ENCODE measurements at places on chromosomes 4 and X.
A peak's percentile ranks its signal among the peaks of the same experiment; 100 is the strongest.

GRCh38 chr4:653080-653821 lies 20.8 kb downstream of the ATP5ME start:
- no peak for ATAC-seq

DNA sequence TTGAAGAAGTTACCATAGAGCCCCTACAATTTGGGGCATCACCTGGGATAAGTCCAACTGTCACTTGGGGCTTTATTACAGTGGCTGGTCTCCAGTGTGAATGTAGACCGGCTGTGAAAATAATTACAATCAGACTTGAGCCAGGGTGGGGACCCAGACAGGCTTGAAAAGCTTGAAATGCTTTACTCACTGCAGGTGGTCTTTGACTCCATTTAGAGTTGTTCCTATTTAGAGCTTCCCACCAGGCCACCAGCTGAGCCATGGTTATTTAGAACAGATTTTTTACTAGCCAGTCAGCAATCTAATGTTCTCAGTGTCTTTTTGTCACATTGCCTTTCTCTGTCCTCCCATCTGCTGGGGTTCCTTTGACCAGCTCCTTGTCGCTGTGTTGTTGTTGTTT lies 5.7 kb downstream of the ARHGAP10 start:
- ATAC-seq, result no peak

DNA sequence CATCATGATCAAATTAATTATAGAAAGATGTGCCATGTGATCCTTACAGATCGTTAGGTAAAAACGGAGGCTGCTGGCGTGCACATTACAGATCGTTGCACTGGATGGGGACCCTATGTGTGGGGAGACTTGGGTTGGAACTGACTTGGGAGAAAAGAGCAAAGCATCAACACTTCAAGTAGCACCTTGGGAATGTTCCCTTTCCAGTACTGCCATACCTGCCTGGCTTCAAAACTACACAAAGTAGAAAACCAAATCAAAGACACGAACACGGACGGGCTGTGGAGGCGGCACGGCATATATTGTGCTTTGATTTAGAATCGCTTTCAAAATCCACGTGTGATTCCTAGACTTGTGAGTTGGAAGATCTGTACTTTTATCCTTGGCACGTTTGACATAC lies 898 bp downstream of the CMC4 start:
- ATAC-seq, result no peak

DNA sequence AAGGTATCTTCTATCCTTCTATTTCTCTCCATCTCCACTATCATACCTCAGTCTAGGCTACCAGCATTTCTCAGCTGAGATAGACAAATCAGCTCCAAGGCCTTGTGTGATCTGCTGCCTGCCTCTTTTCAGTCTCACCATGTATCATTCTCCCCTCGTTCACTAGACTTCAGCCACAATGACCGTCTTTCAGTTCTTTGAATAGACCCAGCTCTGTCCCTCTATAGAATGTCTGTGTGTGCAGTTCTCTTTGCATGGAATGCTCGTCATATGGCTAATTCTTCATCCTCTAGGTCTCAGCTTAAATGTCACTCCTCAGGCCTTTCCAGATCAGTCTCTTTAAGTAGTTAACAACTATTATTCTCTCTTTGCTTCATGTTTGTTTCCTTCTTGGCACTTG lies 6.5 kb downstream of the IGBP1 start:
- ATAC-seq, result no peak

DNA sequence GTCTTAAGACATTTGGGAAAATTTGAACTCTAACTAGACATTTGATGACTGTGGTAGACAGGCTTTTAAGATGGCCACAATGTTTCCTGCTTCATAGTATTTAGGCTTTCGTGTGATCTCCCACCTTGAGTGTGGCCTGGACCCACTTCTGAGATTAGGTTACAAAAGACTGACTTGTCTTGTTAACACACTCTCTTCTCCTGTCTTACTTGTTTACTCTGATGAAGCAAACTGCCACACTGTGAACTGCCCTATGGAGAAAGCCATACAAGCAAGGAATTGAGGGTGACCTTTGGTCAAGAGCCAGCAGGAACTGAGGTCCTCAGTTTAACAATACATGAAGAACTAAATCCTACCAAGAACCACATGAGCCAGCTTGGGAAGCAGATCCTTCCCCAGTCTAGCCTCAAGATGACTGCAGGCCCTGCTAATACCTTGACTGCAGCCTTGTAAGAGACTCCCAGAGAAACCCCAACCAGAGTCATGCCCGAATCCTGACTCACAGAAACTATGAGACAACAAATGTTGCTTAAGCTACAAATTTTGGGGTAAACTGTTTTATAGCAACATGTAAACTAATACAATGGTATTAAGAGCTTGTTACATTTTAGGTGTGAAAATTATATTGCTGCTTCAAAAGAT lies 20.3 kb downstream of the UBA6 start:
- ATAC-seq, result no peak

GRCh38 chr4:144584428-144584827 lies 61.5 kb upstream of the HHIP start:
- ATAC-seq, result no peak

DNA sequence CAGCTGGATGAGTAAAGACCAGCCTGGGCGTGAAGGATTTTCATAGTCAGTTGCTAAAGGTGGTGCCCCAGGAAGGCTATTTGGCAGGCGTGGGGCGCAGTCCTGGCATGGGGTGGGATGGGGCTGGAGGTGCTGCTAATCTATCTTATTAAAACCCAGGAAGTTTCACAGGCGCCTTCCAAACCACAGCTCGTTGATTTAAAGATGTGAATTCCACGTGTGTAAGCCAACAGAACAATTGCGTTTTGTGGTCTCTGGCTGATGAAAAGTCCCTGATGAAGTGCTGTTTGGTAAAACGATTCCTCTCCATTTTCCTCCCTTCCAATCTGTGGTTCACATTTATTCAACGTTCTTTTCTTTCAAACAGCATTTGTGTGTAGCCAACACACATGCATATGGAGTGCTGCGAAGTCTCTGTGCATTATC lies 105.0 kb downstream of the TBL1X start:
- no peak for ATAC-seq

DNA sequence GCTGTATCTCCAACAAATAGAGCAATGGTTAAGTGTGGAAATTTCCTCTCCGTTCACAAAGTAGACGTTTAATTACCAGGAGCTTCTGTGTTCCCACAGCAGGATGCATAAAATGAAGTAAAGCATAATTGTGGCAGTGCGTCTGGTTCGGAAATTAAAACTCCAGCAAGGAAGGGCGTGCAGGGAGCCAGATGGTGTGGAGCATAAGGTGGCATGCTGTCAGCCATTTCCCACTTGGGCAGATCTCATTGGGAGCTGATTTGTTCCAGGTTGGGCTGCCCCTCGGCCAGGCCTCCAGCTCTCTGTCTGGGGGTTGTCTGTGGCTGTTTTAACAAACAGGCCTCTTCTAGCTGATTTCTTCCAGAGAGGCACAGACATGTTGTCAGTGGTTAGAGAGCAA lies 182.1 kb upstream of the CLNK start:
- ATAC-seq, result no peak

- no peak for ATAC-seq
Observed at GRCh38 chr4:124902001-124902515, 189.5 kb upstream of the ANKRD50 start.

- no peak for ATAC-seq
Observed at GRCh38 chr4:149116806-149117205, 674.6 kb upstream of the NR3C2 start.

GRCh38 chr4:75922588-75922987 lies 18.2 kb downstream of the NAAA start:
- ATAC-seq, result no peak

DNA sequence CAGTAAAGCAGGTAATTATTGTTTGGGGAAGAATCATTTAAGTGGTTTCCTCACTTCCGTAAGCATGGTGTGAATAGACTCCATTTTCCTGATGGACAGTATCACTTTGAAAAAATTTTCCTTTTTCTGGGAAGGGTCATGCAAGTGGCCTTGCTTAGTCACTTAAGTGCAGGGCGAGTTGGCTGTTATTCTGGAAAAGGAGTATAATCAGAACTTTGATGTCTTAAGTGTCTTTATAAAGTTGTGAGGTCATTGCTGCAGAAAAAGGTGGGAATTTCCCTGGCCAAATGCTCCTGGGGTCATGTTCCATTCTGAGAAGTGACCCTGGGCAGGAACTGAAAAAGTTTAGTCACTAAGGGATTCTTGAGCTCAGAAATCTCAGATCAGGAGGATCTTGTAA lies 146.1 kb upstream of the OTUD4 start:
- no peak for ATAC-seq

GRCh38 chr4:114807759-114808404 lies 209.3 kb downstream of the UGT8 start:
- ATAC-seq, result peak; percentile 66

- no peak for ATAC-seq
Observed at GRCh38 chrX:65657659-65658058, 9.8 kb upstream of the MSN start.

GRCh38 chrX:133005042-133005441 lies 46.6 kb upstream of the HS6ST2 start:
- no peak for ATAC-seq

DNA sequence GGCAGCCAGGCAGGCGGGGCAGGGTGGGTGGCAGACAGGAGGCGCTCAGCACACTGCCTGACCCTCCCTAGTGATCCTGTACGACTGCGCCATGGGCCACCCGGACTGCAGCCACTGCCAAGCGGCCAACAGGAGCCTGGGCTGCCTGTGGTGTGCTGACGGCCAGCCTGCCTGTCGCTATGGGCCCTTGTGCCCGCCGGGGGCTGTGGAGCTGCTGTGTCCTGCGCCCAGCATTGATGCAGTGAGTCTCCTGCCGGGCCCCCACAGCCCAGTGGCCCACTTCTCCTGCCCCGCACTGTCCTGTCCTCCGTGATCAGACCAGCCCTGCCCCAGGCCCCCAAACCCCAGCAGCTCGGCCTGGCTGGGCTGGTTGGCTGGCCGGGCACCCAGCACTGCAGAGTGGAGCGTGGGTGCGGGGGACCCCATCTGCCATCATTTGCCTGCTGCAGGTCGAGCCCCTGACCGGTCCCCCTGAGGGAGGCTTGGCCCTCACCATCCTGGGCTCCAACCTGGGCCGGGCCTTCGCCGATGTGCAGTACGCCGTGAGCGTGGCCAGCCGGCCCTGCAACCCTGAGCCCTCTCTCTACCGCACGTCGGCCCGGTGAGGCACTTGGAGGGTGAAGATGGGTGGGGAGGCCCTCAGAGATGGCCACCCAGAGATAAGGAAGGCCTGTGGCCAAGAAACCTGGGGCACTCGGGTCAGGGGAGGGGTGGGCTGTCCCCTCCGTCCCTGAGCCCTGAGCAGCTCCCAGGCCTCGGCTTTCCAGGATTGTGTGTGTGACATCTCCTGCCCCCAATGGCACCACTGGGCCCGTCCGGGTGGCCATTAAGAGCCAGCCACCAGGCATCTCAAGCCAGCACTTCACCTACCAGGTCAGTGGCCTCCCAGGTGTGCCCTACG lies 7.6 kb downstream of the PLXNB3 start:
- no peak for ATAC-seq

GRCh38 chrX:122813876-122814275 lies 370.2 kb upstream of the GRIA3 start:
- ATAC-seq, result no peak

GRCh38 chr4:27835851-27836250 lies 975.2 kb downstream of the STIM2 start:
- ATAC-seq, result no peak

DNA sequence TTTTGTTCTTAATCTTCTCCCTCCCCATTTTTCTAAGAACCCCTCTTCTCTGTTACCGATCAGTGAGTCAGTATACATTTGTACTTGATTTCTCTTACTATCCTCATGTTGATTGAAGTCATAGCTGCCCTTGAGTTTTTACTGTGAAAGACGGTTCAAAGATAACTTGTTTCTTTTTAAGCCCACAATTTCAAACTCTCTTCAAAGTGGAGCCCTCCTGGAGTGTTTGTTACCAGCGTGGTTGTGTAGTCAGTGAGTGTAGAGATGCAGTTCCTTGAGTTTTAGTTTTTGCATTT lies 7.9 kb downstream of the PPP1R3F start:
- ATAC-seq, result no peak

DNA sequence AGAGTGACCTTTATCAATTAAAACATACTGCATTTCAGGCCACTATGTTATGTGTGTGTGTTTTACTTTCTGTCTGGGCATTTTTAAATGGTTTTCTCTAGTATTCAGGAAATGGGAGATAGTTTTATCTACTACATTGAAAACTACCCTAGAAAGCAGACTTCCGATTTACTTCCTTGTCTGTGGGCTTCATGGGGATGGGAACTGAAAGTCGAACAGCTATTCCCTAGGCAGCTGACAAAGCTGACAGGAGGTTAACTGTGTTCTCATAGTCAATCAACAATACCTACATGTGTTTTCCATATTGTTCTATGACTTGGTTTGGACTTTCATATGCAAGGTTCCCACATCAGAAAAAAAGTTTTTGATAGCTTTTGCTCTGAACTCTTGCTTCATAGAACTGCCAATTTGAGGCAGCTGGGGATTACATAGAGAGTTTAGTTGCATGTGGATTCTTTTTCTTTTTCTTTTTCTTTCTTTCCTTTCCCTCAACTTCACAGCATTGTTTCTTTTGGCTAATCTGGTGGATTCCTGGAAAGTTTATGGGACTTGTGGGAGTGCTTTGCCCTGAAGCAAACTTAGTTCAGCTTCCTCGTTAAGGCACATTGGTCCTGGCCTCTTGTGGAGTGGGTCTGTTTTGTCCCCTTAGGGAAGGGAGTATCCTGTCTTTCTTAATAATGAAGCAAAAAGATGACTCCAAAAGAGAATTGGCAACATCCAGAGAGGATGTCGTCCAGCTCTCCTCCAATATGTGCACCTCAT lies 327.1 kb upstream of the GIMD1 start:
- no peak for ATAC-seq

DNA sequence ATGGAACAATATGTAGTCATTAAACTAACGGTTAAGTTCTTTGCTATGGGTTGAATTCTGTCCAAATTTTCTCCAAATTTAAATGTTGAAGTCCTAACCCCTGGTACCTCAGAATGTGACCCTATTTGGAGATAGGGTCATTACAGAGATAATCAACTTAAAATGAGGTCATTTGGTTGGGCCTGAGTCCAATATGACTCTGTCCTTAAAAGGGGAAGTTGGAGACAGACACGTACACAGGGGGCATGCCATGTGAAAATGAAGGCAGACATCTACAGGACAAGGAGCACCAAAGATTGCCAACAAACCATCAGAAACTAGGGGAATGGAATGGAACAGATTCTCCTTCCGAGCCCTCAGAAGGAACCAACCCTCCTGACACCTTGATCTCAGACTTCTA lies 492.0 kb upstream of the FTHL17 start:
- ATAC-seq, result no peak

DNA sequence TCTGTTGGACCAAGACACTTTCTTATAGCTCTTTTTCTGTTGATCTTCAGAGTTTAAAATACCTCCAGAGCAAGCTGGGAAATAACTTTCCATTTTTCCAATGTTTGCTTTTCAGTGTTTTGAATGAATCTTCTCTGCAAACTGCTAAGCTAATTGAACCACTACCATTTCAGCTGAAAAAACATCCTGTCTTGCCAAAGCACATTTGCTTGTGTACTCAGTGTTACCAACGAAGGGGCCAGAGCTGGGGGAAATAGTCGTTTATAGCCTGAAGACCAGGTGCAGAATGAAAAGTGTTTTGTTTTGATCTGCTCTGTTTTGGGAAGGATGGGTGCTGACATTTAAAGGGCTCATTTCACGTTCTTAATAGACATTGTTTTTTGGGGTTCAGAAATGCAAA lies 88.4 kb upstream of the CLNK start:
- no peak for ATAC-seq

- no peak for ATAC-seq
Observed at GRCh38 chrX:15366506-15367352, 17.5 kb downstream of the VEGFD start.

GRCh38 chrX:139801397-139801813 lies 93.4 kb upstream of the MCF2 start:
- ATAC-seq, result no peak
